ENCODE measurements at places on chromosomes 5 and 9.

- DNase-seq, result no peak
Observed at GRCh38 chr5:56319526-56320181, 86.5 kb upstream of the ANKRD55 start.

DNA sequence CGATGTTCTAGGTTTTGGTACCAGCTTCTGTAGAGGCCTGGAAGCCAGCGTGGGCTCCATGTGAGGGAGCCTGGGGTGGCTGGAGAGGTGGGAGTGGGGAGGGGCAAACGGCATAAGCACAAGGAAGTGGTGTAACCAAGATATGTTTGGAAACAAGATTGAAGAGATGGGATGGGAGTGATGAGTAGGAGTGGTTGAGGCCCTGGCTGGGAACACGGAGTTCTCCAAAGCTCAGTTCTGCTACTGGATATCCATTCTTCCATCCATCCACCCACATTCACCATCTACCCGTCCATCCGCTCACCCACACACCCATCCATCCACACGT is 12.2 kb downstream of the TSPAN17 start:
- no peak for DNase-seq

- DNase-seq, result no peak
Observed at GRCh38 chr5:39164529-39165402, 54.6 kb downstream of the FYB1 start.

DNA sequence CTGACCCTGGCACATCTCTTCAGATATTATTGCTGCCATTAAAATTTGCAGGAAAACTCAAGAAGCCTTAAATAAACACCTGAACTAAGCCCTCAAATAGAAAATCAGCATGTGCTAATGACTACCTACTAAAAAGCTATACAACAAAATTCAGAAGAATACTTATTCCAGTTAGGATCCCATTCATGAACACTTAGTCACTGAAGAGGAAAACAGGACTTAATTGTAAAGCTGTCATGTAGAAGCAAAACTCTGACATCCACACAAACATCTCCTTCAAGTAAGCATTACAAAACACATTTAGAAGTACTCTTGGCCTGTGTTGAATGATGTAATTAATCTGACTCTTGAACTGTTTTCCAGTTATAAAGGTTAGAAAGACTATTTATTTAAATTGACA is 19.9 kb downstream of the ELL2 start:
- DNase-seq, result no peak

DNA sequence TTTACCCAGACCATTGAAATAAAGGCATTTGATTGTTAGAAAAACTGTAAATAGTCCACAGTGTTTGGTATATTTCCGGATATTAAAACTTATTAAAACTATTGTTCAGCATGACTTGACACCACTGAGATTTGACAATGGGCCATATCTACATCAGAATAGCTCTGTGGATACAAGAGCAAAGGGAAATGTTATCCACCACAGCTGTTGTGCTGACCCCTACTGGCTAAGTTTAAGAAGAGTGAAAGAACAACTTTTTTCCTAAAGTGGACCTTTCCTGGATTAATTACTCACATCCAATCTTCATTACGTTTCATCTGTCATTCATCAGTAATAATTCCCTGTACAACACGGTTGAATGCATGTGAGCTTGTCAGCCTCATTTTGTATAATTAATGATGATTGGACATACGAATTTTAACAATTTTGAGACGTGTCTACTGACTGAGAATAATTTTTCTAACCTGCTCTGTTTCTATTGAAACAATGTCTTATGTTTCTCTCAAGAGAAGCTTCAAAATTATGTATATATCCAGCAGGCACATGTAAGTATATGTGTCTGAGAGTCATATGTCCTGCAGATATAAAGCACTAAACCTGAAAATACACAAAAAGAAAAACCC is 1952.6 kb downstream of the MAT2B start:
- DNase-seq, result no peak

GRCh38 chr5:161966564-161966963 is 101.0 kb upstream of the GABRG2 start:
- no peak for DNase-seq

- DNase-seq, result no peak
Observed at GRCh38 chr5:42360616-42361314, 62.5 kb upstream of the GHR start.

GRCh38 chr9:109161471-109161870 is 5.6 kb downstream of the FRRS1L start:
- no peak for DNase-seq

DNA sequence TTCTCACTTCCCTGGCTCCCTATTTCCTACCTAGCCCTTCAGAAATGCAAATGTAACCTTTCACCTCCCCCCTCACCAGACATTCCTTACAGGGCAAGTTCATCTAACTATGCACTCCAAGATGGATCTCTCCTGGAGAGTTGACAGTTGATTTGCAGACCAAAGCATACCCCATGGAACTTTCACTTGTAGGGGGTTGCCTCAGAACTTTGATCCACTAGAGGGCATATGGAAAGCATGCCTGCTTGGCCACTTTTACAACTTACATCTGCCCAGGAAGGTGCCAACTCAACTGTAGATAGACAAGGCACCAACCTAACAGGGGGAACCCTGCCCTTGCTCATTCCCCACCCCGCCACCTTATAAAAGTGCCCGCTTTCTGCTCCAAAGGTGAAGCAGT is 187.8 kb downstream of the NXNL2 start:
- DNase-seq, result no peak

DNA sequence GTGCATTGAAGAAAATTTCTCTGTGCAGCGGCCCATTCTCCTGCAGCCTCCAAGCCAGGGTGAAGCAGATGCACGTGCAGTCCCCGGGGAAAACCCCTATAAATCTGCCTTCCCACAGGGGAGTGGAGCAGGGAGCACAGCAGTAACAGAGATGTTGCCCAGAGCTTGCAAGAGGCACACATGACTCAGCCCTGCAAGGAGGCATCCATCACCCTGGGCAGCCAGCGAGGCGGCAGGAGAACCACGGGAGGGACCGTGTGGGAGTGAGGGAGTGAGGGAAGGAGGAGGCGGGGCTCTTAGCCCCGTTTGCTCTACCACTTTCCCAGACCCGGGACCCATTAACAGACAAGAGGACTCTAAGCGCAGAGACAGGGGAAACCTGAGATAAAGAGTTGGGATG is 96.2 kb upstream of the ARAP3 start:
- no peak for DNase-seq

DNA sequence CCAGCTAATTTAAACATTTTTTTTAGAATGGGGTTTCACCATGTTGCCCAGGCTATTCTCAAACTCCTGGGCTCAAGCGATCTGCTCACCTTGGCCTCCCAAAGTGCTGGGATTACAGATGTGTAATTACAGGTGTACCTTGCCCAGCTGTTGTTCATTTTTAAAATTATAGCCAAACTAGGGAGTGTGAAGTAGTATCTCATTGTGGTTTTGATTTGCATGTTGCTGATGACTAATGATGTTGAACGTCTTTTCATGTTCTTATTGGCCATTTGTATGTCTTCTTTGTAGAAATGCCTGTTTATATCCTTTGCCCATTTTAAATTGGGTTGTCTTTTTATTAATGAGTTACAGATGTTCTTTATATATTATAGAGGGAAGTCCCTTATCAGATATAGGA is 31.5 kb downstream of the EHMT1 start:
- no peak for DNase-seq

DNA sequence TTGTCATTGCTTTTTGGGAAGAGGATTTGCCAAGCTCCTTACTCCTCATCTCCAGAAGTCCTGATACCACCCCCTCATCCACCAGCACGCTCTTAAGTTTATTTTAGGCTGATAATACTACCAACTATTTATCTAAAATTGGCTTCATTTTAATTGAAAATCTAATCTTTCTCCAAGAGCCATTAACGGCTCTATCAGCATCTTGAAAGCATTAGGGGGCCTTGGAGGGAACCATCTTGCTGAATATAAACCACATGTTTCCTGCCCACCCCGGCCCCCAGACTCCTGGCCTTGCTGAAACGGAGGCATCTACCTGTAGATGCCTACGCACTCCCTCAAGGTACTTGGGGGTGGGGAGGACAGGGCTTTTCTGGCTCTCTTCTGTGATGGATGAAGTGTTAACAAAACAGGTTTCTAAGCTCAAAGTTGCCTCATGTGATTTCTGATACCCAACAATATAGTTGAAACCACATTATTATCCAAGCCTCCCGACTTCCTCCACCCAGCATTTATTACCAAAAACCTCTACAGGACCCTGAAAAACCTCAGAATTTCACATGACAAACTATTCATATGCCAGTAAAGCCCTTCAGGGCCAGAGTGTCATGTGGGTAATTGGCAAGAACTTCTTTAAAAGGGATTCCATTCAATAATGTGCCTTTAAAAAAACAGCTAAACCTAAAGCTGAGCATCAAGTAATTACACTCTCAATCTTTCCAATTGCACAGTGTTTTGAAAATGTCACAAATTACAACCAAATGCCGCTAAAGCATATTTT is 96.7 kb downstream of the SAXO1 start:
- no peak for DNase-seq

GRCh38 chr9:14186096-14186495 is 127.8 kb downstream of the NFIB start:
- DNase-seq, result no peak

GRCh38 chr9:119934497-119934896 is 565.3 kb upstream of the BRINP1 start:
- no peak for DNase-seq

DNA sequence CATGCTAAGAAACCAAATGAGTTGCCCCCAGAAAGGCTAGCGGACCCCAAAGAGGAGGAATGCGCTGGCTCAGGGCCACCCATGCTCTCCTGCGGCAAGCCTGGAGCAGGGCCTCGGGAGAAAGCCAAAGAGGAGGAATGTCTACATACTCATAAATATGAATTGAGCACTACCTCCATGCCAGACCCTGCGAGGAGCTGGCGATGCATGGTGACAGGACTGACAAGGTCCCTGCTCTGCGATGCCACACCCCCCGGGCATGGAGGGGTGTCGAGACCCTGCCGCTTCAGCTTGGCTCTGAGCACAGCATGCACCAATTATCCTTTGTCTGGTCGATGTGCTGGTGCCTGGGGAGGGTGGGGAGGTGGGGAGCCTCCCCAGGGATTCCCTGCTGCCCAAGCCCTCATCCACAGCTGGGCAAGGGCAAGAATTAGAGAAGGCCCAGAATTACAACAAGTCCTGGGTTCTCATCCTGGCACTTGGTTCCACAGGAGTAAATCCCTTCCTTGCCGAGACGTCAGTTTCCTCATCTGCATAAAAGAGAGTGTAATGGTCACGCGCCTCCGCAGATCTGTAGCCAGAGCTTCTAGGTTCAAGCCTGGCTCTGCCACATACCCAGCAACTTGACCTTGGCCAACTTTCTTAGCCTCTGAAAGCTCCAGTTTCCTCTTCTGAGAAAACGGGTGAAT is 74.4 kb downstream of the FAM114A2 start:
- no peak for DNase-seq

DNA sequence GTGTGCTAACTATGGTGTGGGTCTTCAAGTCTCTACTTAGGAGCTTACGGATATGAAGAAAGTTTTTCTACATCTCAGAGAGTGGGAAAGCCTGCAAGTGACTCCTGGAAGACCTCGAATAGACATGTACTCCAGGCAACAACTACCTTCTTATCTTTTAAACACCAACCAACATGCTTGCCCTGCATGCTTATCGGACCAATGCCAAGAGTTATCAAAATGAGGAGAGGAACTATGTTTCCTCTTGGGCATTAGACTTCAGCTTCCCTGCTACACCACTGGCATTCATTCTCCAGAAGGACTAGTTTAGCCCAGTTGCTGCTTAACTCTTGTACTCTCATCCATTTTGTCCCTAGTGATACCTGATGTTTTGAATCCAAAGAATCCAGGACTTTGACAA is 74.7 kb upstream of the MAN2A1 start:
- DNase-seq, result no peak

GRCh38 chr9:34650816-34651215 is 1.2 kb upstream of the IL11RA start:
- DNase-seq, result no peak

GRCh38 chr5:144141585-144141984 is 28.9 kb downstream of the YIPF5 start:
- no peak for DNase-seq

DNA sequence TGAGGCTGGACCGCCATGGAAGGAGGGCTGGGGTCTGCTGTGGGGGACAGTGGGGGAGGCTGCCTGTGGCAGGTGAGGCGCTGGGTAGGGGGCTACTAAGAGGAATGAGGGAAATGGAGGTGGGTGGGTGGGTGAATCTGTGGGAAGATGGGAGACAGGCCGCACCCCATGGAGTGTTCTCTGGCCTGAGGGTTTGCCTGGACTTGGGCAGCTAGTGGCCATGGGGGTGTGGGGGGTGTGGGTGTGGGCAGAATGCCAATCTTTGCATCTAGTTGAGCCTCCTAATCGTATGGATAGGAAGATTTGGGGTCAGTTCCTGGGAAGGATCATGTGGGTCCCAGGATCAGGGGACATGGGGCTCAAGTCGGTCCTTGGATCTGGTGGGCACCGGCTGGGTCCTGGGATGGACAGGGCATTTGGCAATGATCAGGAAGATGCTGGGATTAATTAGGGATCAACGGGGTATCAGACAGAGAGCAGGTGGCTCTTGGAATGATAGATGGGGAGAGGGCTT is 518 bp downstream of the ZDHHC12 start:
- no peak for DNase-seq

DNA sequence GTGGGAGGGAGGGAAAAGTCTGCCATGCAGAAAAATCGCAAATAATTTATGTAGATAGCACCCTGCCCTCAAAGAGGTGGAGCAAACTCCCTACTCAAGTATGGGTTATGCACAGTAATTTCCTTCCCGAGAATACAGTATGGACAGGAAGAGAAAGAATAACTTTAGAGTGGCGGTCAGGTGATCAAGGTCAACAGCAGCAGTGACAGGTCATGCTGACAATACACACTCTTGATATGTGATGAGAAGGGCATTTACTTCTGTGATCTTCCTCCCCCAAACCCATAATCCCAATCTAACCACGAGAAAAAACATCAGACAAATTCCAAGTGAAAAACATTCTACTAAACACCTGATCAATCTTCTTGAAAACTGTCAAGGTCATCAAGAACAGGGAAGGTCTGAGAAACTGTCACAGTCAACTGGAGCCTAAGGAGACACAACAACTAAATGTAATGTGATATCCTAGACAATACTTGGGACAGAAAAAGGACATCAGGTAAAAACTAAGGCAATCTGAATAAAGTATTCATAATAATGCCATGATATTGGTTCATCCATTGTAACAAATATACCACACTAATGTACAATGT is 11.7 kb downstream of the BICD2 start:
- no peak for DNase-seq

GRCh38 chr5:2810644-2811043 is 59.2 kb upstream of the IRX2 start:
- no peak for DNase-seq

DNA sequence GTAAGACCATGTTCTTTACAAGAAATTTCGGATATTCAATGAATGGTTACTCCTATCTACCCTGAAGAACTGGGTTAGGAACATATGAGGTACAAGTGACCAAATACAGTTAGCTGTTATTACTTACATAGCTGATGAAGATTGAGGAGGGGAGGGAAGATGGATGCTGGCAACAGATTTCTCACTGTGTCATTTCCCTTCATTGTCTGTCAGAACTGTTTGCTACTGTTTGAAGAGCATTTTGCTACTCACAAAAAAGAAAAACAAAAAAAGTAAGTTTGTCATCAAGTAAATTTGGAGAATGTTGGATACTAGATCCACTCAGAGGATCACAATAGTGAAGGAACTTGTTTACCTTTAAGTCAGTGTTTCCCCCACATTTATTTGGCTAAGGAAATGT is 53.7 kb downstream of the ENC1 start:
- no peak for DNase-seq

Data from NCI-H2029 treated with DMSO at 0.1 percent for 48 hours (cell line).